ENCODE measurements at places on chromosomes 1 and 21.

- no peak for DNase-seq
Observed at GRCh38 chr1:185608177-185608576, 126.0 kb upstream of the HMCN1 start.

DNA sequence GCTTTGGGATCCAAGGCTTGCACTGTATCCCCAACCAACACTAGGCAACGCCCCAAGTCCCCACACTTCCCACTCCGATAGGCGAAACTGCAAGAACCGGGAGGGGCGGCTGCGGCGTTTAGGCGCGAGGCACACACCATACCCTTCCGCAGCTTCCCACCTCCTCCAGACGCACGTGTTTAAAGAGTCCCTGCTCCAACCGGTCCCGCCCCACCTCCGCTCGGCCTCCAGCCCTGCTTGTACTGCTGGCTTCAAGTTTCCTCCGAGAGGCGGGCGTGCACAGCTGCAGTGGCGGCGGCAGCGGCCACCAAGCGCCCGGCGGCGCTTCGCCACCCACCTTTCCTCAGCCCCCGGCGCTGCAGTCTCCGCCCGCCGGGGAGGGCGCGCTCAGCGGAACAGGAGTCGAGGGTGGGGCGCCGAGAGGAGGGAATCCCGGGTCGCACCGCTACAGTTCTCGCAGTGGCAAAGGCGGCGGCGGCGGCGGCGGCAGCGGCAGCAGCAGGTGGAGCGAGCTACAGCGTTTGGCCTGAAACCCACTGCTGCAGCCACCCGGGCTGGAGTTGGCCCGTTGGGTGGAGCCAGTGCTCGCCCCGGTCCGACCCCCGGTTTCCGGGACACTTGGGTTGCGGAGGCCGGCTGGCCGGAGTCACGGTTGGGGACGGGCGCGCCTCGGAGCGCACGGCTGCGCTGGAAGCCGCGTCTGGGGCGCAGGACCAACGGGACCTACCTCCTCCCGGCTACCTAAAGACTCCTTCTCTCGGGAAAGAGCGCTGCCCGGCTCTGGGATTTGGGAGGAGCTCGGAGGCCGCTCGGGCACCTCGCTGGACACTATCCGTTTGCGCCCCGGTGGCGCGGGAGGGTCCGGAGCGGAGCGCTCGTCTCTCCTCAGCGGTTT, at the start of gene CNIH3:
CNIH3 (plus strand) TSS at position 457 of the 895 bp plus-strand sequence. CDS start 858 bp downstream, outside the sequence.
- DNase-seq = no peak

GRCh38 chr1:220751111-220751510, 3.0 kb downstream of the MTARC2 start:
- DNase-seq = no peak

DNA sequence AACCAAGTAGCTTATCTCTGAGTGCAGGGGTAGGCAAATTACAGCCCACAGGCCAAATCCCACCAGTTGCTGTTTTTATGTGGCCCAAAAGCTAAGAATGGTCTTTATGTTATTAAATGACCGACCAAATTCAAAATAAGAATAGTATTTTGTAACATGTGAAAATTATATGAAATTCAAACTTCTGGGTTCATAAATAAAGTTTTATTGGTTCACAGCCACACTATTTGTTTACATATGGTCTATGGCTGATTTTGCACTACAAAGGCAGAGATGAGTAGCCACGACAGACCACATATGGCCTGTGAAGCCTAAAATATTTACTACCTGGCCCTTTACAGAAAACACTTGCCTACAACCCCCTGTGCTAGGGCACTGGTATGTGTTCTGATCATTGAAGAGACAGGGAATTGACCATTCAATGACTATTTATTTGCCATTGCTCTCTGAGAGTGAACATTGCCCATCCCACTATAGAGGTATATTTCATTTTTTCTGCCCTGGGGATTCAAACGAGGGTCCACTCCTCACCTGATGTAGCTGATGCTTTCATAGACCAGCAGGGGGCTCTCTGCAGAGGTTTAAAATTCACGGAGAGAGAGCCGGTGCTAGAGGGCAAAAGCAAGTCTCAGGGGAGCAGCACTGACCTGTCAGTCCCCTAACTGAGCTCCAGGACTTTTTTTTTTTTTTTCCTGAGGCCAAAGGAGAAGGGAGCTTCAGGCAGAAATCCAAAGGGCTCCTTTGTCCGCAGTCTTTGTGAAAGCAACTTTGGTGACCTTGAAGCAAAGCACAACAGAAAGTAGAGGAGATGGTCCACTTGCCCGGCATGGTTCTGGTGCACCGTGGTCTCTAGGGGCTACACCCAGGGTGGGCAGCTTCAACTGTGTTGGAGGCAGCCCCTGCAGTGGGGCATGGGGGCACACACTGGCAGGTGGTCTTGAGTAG, 7.3 kb upstream of the GNL2 start:
- no peak for DNase-seq

- no peak for DNase-seq
Observed at GRCh38 chr1:69409731-69410456, 157.8 kb upstream of the LRRC7 start.

- DNase-seq = no peak
Observed at GRCh38 chr1:229889031-229889517, 178.0 kb upstream of the GALNT2 start.

DNA sequence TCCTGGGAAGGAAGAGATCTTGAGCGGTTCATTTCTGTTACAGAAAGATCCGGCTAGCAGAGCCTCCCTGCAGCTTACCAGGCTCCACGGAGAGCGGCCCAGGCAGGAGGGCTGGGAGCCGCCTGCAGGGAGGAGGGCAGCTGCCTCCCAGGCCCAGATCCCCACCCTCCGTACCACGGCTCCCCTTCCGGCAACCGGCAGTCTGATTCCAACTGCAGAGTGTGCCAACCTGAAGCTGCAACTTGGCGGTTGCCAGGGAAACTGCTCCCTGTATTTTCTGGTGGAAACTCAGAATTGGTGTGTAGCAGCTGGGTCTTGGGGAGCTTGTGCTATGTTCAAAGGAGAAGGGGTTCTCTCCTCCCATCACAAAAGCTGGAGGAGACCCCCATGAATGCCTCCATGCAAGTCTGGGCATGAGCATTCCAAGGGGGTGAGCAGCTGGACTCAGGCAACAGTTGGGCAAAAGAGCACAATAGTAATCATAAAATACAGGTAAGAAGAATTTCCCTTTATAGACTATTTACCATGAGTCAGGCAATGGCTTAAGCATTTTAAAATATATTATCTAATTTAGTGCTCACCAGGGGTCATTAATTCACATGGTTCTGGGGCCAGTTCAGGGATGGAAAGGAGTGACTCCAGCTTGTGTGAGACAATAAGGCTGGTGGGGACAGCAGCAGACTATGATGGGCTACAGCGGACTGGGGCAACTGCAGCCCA, 46.1 kb upstream of the KAZN start:
- DNase-seq = no peak

GRCh38 chr1:29650041-29650400, 413.7 kb downstream of the PTPRU start:
- DNase-seq = no peak

- no peak for DNase-seq
Observed at GRCh38 chr1:91066538-91066937, 44.7 kb upstream of the ZNF644 start.

- DNase-seq = no peak
Observed at GRCh38 chr1:88698764-88699163, 14.7 kb downstream of the PKN2 start.

GRCh38 chr1:23288201-23288600, 55.9 kb downstream of the HNRNPR start:
- DNase-seq = no peak

- no peak for DNase-seq
Observed at GRCh38 chr1:151443846-151444782, 15.2 kb downstream of the POGZ start.

DNA sequence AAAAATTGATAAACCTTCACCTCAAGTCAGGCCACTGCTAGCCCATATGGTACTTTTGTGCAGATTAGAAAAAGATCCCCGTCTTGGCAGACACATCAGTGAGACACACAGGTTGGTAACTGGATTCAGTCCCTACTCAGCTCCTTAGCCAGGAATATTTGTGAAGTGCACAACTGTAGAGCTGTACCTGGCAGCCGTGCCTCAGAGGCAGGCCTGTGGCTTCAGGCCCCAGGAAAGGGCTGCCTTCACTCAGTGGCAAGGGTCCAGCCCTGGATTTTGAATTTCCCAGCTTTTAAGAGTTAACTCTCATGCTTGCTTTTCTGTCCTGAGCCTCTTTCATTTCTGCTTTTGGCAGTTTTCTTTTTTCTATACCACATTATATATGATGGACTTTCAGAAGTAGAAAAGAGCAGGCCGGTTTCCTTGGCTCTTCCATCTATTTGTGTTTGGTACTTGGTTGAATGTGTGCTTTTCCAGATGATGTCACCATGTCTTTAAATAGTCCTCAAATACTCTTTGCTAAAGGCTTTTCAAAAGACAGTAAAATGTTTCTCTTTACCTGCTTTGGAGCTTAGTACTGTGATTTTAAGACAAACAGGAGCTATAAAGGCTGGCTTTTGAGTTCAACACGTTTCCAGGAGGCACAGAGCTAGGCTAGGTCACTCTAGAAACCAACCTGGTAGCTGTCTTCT, 186.6 kb downstream of the AK5 start:
- DNase-seq = no peak

DNA sequence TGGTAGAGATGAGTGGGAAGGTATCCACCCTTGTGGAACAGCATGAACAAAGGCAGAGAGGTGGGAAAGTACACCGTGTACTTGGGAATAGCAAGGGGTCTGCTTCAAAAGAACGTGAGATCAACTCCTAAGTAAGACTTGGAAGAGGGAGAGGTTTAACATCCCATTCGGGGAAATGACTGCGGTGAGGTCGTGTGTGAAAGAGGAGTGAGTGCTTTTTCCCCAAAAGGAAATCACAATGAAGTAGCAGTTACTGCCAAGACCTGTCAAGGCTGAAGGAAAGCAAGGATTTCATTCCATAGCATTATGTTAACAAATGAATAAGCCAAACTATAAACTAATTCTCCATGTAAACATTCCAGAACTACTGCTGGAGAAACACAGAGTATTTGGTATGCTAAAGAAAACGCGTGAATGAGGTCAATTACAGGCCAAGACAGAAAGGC, 20.0 kb upstream of the SYDE2 start:
- no peak for DNase-seq

DNA sequence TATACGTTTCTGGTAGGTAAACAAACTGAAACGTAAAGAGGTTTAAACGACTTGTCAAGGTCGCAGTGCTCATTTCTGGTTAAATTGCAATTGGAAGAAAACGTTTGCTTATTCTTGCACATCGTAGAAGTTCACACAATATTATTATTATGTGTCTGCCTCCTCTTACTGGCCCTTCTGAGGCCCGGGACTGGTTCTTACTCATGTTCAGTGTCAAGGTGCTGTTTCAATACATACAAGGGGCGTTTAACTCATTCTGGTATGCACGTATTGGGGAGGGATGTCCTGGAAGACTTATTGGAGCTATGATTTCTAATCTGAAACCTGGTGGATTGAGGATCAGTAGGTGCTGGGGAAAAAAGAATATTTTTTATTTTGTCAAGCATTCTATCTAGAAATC, 932 bp downstream of the RPF1 start:
- DNase-seq = no peak

DNA sequence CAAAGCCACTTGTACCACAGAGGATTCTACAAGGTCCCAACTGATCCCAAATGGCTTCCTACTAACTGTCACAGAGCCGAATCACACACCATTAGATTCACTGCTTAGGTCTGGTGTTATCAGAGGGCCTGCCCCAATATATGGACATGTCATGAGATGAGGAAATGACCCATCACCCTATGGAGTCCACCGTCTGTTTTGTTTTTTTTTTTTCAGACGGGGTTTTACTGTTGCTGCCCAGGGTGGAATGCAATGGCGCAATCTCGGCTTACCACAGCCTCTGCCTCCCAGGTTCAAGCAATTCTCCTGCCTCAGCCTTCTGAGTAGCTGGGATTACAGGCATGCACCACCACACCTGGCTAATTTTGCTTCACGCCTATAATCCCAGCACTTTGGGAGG, 83.8 kb upstream of the ETS2 start:
- DNase-seq = no peak

DNA sequence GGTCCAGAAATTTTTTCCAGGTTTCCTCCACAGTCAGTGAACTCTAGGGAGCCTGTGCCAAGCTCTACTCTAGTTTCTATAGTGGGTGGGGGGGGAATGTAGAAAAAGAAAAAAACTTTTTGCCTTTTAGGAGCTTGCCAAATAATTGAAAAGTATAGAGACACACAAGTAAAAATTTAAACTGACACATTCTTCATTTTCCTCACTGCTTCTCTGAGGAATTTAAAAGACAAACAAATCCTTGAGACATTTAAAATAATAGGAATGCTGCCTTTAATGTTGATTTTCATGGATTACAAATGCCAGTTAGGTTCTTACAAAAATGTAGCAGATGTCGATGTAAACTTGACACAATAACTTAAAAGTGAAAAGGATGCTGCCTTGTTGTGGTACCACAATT, 241.9 kb downstream of the DNM3 start:
- DNase-seq = no peak

GRCh38 chr1:56663846-56664245, 18.7 kb downstream of the PRKAA2 start:
- DNase-seq = no peak

- DNase-seq = no peak
Observed at GRCh38 chr1:156476501-156477298, 23.9 kb downstream of the MEF2D start.

GRCh38 chr1:246304484-246305259, 202.4 kb downstream of the SMYD3 start:
- no peak for DNase-seq

GRCh38 chr1:241274693-241275092, 82.3 kb downstream of the RGS7 start:
- no peak for DNase-seq

DNA sequence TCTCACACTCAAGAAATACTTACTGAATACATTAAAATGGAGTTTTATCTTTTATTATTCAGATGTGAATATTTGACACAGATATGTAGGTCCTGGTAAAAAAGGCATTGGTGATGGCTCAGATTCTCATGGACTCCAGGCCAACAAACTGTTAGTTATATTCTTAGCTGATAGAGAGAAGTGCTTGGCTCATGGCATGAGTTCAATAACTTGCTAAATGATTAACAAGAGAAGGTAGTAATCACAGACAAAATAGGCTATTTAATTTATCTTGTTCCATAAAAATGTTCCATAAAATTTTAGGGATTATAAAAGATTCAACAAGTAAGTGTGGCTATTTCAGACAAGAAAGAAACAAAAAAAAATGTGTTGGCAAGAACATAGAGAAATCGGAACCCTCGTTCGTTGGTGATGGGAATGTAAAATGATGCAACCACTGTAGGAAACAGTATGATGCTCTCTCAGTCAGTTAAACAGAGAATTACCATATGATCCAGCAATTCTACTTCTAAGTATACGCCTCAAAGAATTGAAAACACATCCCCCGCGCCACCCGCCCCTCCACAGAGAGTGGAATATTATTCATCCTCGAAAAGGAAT, 737.8 kb upstream of the ADAMTS5 start:
- no peak for DNase-seq

All from bone marrow (tissue), 2 donors.